ENCODE measurements at places on chromosomes 1 and 21.

- peak; percentile 33 for DNase-seq
Observed at GRCh38 chr1:152035539-152036266, 1.1 kb downstream of the S100A11 start.

DNA sequence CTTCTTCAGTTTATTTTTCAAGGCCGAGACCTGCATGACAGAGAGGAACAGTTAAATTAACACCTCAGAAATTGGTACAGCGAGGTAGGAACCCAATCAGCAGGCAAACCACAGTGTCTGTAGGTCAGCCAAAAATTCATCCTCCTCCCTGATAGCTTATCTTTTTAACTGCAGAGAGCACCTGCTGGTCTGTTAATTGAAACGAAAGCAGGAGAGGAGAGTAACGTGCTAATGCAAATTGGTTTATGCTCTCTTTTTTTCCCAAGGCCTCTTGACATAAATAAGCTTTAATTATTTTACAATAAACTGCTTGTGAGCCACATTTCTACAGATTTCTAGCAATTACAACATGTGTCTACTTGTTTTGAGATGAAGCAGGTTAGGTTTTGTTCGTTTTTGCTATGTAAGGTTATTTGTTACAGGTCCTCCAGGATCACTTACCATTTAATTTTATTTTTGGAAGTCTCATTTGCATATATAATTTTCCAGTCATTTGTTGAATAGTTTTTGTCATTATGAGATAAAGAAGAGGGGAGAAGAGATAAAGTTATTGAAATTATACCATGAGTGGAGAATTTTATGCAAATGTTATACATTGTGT, 179.9 kb downstream of the DENND1B start:
- no peak for DNase-seq

GRCh38 chr1:224432672-224433040, 1.9 kb downstream of the WDR26 start:
- no peak for DNase-seq

- no peak for DNase-seq
Observed at GRCh38 chr1:90809093-90809492, 92.0 kb upstream of the BARHL2 start.

GRCh38 chr1:200103966-200104583, 76.6 kb downstream of the NR5A2 start:
- DNase-seq = no peak

DNA sequence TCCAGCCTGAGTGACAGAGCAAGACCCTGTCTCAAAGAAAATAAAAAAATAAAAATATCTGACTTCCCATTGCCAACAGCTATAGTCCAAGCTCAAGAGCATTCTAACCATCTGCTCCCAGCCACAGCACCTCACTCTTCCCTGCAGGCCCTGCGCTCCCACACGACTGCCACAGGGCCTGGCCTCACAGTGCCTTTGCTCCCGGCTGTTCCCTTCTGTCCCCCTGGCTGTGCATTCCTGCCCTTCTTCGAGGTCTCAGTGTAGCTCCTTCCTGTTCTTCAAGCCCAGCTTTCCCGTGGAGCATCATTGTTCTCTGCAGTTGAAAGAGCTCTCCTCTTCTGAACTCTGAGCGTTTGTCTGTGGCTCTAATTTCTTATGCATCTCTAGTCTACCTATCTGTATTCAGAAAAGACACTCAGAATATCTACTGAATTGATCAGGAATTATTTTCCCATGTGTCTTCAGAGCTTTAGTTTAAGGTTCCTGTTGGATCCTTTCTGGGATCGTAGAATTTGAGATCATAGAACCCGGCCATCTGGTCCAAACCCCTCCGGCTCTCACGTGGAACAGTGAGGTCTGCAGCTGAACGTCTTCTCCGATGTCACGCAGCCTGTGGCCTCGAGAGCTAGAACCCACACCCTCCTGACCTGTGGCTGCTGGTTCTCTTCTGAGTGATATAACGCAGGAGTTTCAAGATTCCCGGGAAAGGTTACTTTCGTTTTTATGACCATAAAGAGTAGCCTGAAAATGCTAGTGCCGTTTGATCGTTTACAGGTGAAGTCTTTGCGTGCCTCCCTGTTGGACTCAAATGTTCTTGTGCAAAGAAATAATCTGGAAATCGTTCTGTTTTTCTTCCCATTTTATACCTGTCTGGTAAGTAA, 54.4 kb downstream of the DOP1B start:
- no peak for DNase-seq

- DNase-seq = no peak
Observed at GRCh38 chr21:46329796-46330195, 5.8 kb downstream of the PCNT start.

GRCh38 chr1:187840557-187840956, 1011.8 kb downstream of the PLA2G4A start:
- no peak for DNase-seq

- no peak for DNase-seq
Observed at GRCh38 chr1:89529196-89529595, 4.6 kb downstream of the LRRC8B start.

GRCh38 chr1:6989212-6990159, 204.2 kb downstream of the CAMTA1 start:
- DNase-seq = no peak

Measured in AG20443 (cell line).